B cell (primary cell): ENCODE measurements at places on chromosomes 7 and 10.

GRCh38 chr10:97744405-97745035 lies 7.6 kb downstream of the ZFYVE27 start:
- DNase-seq = no peak

DNA sequence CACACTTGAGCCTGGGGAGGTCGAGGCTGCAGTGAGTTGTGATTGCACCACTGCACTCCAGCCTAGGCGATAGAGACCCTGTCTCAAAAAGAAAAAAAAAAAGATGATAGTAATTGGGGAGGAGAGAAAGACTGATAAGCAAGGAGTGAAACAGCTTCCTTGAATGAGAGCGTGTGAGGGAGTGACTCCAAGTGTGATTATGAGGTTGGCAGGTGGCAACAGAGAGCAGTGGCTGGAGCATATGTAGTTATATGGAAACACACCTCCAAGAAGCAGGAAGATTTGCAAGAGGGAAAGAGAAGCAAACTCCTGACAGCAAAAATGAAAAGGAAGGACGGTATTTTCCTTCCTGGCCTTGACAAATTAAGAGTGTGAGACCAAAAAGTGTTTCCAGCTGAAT lies 50.4 kb downstream of the VKORC1L1 start:
- DNase-seq = no peak

DNA sequence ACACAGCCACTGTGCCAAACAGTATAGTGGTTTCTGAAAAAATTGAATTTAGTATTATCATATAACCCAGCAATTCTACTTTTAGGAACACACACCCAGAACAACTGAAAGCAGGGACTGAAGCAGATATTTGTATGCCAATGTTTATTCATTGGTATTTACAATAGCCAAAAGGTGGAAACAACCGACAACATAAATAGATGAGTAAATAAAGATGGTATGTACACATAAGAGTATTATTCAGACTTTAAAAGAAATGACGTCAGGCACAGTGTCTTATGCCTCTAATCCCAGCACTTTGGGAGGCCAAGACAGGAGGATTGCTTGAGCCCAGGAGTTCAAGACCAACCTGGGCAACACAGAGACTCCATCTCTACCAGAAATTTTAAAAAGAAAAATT lies 7.2 kb downstream of the CDCA7L start:
- DNase-seq = no peak

GRCh38 chr7:27137640-27138315 lies 5.7 kb downstream of the HOXA5 start:
- no peak for DNase-seq

GRCh38 chr10:33966946-33967345 lies 632.5 kb upstream of the NRP1 start:
- DNase-seq = no peak

DNA sequence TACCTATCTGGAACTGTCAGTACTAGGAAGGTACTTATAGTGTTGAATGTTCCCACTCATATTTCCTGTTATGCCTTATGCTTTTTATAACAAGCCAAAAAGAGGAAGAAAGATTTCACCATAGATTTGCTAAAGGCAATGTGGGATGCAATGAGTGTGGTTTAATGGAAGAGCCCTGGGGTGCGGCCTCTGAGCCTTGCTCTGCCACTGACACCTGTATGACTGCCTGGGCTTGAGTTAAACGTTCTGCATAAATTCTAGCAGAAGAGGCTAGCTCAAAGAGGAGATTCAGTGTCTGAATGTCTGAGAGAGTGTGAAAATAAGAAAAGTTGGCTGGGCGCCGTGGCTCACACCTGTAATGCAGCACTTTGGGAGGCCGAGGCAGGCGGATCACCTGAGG lies 143.8 kb downstream of the TPST1 start:
- DNase-seq = peak; percentile 7

DNA sequence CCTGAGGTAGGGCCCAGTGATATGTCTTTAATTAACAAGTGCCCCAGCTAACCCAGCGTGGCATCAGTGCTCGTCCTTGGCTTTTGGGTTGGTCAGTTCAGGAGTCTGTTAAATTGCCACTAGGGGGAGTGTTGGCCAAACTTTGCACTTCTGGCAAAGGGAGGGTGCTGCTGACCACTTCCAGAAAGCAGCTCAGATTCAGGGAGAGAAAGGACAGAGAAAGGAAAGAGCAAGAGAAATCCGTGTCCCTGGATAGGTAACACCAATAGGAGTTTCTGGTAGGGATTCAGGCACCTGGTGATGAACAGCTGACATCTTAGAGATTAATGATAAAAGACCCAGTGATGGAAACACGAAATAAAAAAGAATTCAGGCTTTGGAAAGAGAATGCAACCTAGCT lies 243.1 kb upstream of the AOAH start:
- no peak for DNase-seq

DNA sequence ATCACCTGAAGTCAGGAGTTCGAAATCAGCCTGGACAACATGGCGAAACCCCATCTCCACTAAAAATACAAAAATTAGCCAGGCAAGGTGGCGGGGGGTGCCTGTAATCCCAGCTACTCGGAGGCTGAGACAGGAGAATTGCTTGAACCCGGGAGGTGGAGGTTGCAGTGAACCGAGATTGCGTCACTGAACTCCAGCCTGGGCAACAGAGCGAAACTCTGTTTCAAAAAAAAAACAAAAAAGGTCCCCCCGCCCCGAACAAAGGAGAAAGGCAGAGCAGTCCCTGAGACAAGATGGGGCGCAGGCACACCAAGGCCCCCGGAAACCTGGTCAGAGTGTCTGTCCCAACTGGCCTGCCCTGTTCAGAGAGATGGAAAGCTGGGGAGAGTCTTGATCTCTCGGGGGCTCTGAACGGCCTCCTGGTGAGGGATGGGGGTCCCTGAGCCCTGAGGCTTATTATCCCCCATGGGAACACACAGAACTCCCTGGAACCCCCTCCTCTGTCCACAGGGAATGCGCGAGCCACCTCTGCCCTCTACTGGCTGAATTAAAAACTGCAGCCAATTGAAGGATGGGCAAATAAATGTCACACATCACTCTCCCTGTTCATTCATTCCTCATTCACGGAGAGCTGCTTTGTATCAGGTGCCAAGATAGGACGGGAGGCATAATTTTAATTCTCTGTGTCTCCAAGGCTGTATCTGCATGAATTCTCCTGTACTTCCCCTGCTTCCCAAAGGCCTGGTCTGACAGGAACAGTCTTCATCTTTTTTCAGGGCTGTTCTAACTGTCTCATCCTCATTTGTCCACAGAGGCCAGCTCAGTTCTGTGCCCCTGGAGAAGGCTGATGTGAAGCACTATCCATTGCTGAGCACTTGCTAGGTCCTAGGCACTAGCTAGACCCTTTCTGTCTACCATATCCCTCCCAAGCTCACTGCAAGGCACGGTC lies 28.9 kb downstream of the MAT1A start:
- peak; percentile 50 for DNase-seq

GRCh38 chr7:18387191-18387735 lies 108.3 kb upstream of the HDAC9 start:
- no peak for DNase-seq

GRCh38 chr10:132479024-132479602 lies 58.5 kb upstream of the INPP5A start:
- no peak for DNase-seq

GRCh38 chr7:5692845-5693278 lies 88.6 kb downstream of the RNF216 start:
- peak; percentile 24 for DNase-seq

- DNase-seq = peak; percentile 27
Measured at GRCh38 chr10:110358869-110359629, 54.3 kb upstream of the SMNDC1 start.

DNA sequence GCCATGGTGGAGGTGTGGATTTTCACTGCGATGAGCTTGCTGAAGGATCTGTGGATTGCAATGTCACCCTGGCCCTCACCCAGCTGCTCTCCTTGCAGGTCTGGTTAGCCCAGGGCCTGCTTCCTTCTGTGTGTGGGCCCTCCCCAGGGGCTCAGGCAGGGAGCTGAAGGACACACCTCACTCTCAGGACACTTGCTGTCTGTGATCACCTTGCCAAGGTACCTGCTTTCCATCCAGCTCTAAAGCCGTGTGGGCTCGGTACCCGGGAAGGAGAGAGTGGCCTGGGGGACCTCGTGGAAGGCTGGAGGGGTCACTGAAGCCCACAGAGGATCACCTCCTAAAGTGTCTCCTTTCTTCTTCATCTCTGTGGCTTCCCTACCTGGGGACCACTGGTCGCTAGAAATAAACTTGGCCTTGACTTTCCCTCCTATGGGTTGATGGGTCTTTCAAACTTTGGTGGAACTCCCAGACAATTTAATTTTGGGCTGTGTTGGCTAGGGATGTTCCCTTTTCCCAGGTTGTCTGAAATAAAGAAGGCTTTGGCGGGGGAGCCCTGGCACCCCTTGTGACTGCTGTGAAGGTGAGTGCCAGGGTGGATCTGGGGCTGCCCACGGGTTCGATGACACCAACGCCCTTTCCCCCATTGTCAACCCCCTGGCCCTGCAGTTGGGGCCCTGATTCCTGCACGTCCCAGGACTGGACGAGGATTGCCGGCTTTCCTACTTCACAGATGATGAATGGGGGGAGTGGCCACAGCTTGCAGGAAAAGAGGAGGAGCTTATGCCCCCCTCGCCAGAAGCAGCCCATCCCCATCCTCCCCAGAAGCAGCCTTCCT lies 331.0 kb downstream of the ADARB2 start:
- no peak for DNase-seq

DNA sequence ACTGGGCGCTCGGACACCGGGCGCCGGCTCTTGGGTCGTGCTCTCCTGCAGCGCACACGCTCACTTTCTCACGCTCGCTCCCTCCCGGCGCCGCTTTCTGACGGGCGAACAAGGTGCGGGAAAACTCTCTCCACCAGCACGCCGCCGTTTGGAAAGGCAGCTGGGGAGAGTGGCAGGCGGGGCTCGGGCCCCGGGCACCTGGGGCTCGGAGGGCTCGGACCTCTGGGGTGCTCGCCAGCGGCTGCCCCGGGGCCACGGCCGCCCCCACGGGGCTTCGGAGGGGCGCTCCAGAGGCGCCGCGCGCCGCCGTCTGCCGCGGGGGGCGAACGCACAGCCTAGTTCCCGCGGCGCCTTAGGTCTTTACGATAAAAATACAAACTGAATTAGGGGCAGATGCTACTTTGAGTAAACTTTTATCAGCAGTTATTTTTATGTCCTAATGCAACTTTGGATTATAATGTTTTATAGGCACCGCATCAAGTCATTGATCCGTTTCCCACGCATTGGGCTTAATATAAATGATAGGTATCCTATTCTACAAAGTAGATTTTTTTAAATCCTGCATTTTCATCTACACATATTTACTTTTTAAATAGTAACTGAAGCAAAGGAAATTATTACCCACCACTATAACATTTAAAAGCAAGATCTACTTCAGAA lies 535 bp upstream of the EPC1 start:
- DNase-seq = no peak

DNA sequence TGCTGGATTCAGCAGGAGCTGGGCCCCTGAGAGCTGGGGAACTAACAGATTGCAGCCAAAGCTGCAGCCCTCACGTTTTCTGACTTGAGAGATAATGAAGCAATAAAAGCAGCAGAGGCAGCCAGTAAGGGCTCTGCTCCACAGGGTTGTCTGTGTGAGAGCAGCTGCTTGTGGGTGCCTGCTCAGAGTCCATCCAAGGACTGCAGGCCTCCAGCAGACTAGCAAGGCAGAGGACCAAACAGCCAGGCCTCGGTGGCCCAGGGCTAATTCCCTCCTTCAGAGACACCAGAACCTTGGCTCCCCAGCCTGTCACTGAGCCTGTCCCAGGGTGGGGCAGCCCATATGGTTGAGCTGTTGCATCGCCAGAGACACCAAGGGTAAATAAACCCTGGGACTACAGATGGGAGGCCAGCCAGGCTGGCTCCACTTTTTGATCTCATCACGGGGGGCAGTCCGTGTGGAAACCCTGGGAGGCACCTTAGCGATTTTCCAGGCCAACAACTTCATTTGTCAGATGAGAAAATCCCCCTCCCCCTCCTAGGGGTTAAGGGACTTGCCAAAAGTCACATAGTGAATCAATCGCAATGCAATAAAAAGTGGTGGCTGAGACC lies 229.2 kb downstream of the WDR11 start:
- DNase-seq = no peak

- no peak for DNase-seq
Measured at GRCh38 chr10:8908013-8908412, 853.5 kb downstream of the GATA3 start.

DNA sequence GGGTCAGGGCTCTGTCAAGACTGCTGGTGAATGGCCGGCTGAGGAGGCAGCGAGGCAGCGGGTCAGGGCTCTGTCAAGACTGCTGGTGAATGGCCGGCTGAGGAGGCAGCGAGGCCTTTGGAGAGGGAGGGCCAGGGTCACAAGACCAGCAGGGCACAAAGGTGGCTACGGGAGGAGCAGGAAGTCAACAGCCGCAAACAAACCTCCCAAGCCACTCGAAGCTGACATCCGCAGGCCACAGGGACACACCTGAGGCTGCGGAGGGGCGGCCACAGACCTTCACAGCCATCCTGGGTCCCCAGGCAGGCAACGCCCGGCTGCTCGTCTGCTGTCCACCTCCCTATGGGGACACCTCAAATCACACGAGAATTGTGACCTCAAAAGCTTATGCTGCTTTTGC lies 8.9 kb upstream of the GPER1 start:
- DNase-seq = no peak

- DNase-seq = no peak
Measured at GRCh38 chr10:26513101-26513500, 75.0 kb downstream of the APBB1IP start.

GRCh38 chr7:130758429-130759056 lies 24.5 kb upstream of the KLF14 start:
- peak; percentile 72 for DNase-seq

DNA sequence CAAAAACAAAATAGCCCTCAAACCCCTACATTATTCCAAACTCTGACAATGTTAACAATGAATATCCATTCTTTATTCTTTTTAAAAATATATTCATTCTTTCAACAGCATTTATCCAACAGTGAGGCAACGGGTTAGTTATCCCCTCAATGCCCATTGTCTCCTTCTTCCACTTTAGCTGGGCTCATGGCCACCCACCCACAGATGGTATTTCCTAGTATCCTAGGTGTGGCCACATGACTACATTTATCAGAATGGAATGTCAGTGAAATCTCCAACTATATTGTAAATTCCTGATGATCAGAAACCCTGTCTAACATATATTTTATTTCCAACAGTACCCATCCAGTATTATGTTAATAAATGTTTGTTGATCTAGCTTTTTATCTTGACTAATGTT lies 13.6 kb downstream of the HOXA1 start:
- DNase-seq = no peak

GRCh38 chr10:131816941-131817700 lies 83.7 kb upstream of the PPP2R2D start:
- DNase-seq = no peak

- no peak for DNase-seq
Measured at GRCh38 chr10:116974456-116975005, 30.5 kb downstream of the SHTN1 start.

DNA sequence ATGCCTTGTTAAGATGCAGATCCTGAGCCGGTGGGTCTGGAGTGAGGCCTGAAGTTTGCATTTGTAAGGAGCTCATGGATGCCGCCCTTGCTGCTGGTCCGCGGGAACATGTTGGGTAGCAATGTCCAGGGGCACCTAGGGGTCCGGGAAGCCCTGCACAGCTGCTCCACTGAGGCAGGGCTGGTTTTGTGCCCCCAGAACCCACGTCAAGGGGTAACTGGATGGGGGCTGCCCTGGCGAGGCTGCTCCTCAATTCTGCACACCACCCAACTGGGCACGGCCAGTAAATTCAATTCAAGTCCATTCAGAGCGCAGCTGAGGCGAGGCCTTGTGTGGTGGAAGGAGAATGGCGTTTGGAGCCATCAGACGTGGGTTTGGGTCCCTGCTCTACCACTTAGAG lies 246.3 kb upstream of the PITRM1 start:
- no peak for DNase-seq
